Adipocyte (in vitro differentiated cells): ENCODE measurements at places on chromosomes 6 and 20.
A peak's percentile ranks its signal among the peaks of the same experiment; 100 is the strongest.

GRCh38 chr6:152189736-152190135 lies 382.3 kb downstream of the ESR1 start:
- peak; percentile 26 for DNase-seq

DNA sequence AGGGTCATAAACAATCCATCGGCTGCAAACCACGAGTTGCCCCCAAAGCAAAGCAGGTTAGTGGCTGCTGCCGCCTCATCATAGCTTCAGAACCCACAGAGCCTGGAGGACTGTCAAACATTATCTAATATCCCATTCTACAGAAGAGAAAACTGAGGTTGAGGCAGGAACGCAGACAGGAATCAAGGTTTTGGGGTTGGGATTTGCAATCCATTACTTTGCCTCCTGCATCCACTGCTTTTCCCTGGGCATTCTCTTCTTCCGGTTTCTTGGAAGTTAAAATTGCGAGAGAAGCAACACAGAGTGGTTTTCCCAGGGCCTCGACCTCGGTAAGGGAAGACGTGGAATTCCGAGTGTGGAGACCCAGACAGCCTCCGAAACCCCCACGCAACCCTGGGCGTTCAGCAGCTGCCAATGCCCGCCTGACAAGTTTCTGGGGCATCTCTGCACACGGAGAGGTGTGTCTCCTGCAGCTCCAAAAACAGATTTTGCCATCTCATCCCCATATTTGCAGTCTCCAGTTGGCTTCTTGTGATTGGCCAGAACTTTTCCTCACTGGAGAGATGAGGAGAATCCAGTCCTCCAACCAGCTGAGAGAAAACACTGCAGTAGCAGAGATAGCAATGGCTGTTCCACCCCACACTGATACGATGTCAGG lies 45.5 kb upstream of the SNAP25 start:
- DNase-seq, result no peak

- peak; percentile 66 for DNase-seq
These were observed 902 bp downstream of the SAMHD1 start for GRCh38 chr20:36950414-36951197.

DNA sequence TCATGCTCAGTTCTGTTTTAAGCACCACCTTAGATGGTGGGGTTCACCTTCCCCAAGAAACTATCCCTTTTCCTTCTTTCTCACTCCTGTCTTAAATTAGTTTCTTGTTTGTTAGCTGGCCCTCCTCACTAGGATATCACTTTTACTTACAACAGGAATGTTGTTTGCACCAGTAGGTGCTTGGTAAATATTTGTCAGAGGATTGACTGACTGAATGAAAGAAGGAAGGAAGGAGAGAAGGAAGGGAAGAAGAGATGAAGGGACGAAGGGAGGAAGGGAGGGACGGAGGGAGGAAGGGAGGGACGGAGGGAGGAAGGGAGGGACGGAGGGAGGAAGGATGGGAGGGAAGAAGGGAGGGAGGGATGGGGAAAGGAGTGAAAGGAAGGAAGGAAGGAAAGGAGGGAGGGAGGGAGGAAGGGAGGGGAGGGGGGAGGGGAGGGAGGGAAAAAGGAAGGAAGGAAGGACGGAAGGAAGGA lies 505 bp upstream of the KCNK15 start:
- DNase-seq, result no peak

DNA sequence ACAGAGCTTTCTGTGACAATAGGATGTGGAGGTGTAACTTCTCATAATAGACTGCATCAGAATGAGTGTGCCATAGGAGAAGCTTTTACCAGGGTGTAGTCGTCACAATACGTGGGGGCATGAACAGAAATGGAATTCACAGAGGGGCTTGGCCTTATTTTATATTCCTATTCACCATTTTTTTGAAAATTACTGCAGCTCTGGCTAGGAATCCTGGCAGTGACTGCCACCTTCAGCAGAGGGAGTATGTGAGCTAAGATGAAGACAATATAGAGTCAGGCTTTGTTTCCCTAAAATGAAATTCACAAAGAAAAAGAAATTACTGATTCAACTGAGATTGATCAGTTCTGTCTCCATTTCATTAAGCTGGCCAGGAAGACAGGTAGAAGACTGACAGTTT lies 13.9 kb downstream of the TOMM6 start:
- peak; percentile 62 for DNase-seq

DNA sequence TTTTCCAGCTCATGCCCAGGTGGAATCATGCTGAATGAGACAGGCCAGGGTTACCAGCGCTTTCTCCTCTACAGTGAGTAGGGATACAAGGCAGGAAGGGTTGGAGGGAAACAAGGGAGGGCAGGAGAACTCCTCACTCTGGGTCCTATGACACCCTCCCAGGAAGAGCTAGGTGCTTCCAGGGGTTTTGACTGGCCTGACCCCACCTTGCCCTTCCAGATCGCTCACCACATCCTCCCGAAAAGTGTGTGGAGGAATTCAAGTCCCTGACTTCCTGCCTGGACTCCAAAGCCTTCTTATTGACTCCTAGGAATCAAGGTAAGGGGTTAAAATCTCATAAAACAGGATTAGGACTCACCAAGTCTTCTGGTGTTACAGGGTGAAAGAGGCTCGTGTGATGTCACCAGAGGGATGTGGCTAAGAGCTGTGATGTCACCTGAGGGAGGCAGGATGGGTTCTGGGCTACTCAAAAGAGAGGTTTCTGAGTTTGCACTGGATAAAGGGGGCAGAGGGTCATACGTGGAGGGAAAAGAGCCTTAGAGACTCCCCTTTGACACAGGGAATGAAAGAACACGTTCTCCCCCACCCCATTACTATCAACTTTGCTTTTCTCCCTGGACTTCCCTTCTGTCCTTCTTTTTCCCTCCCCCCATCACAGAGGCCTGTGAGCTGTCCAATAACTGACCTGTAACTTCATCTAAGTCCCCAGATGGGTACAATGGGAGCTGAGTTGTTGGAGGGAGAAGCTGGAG lies 1.9 kb downstream of the APOM start:
- DNase-seq, result no peak

DNA sequence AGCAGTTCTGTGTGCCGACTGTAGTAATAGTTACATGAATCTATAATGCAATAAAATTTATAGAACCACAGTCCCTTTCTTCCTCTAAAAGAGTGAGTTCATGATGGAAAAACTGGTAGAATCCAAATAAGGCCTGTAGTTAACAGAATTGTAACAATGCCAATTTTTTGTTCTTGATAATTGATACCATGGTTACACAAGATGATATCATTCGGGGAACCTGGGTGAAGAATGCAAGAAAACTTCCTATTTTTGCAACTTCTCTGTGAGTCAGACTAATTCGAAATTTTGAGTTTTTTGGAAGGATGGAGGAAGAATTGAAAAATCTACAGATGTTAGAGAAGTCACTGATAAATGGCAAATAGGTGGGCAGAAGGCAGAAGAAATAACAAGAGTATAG lies 381.8 kb downstream of the CDKAL1 start:
- DNase-seq, result peak; percentile 69

- DNase-seq, result no peak
These were observed 16.1 kb upstream of the RBM38 start for GRCh38 chr20:57374931-57375651.

DNA sequence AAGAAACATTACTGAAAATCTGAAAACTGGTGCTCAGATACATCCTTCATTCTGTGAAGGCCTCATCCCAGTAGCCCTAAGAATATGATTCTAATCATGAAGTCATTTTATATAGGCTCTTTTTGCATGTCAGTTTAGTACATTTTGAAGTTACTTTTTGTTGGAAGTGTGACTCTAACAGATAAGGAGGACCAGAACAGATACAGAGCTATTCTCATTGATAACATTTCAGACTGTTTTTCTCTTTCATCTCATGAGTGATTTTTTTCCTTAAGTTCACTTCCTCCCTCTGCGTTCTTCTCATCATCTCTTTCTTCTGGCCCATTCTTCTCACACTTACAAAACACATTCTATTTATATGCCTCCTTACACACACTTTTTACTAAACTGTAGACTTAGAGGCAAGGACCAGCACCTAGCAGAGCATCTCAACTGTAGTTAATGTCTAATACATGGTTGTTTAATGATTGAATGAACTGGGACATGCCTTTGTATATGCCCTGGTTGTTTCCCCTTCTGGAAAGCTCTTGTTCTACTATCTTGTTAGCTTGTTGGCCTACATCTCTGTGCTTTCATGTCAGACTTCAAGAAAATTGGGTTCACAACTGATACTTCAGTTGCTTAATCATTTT lies 8.7 kb downstream of the CTNNBL1 start:
- DNase-seq, result no peak

DNA sequence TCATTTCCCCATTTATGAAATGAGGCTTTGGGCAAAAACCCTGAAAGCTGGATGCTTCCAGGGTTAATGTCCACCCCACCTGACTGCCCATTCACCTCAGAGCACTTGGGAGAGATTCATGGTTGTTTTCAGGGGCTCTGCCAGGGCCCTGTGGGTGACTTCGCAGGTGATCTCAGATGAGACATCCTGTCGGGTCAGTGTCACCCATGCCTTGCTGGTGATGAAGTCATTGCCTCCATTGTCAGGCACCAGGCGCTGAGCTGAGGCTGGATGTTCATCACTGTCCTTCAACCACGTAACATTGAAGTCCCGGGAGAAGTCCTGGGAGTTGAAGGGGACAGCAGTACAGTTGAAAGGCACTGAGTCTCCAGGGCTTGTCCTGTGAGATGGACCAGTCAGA lies 115.6 kb upstream of the SIRPA start:
- DNase-seq, result no peak

GRCh38 chr20:35146299-35146919 lies 727 bp downstream of the EDEM2 start:
- peak; percentile 44 for DNase-seq

DNA sequence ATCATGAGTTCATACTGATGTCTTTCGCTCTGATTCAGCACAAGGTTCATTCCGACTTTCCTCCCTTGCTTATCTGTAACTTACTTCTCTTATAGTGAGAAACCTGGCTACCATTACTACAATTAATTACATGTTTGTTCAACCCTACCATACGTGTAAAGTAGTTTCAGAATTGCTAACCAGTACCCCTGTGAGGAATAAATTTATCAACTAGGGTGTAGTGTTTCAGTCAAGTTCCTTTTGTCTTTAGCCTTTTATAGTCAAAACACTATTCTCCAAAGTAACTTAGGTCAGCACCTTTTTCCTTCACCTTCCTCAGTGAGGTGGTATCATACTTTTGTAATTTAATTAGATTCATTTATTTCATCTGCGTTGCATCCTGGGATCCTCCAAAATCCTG lies 64.9 kb downstream of the MAP3K4 start:
- no peak for DNase-seq

- no peak for DNase-seq
These were observed 89.4 kb downstream of the PDE10A start for GRCh38 chr6:165573671-165574070.

DNA sequence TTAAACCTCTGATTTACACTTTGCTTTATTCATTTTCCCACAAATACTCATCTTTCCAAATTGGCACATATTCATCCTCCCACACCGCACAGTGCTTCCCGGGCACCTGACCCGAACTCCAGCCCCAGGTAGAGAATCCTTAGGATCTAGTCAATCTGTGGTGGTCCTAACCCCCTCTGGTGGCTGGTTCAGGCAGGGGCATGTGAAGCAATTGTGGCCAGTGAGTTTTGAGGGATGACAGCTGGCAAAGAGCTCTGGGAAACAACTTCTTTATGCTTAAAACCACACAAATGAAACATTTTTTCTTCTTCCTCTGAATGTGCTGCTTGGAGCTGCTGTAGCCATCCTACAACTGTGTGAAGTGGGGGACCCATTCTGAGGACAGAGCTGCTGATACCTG lies 54.7 kb downstream of the ELOVL5 start:
- peak; percentile 43 for DNase-seq

- no peak for DNase-seq
These were observed 99.0 kb downstream of the CEBPB start for GRCh38 chr20:50289581-50289980.

- no peak for DNase-seq
These were observed 89.8 kb downstream of the BMP6 start for GRCh38 chr6:7815716-7816115.

DNA sequence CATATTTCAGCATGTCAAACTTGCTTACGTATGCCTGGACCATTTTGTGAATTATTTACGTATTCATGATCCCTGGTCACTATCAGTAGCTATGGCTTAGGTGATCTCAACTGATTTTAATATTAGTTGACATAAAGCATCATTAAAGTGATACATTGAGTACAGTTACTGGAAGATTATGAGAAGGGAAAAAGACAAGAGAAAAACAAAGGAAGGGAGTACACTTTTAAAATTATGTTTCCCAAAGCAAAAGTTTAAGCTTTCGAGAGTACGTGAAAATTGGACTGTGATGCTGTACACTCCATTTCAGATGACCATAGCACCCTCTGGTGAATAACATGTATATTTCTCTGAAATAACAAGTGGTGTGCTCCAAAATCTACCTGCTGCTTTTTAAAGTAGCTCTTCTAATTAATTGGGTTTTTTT lies 215.0 kb upstream of the HSF2 start:
- peak; percentile 81 for DNase-seq

- no peak for DNase-seq
These were observed 22.6 kb downstream of the VSTM2L start for GRCh38 chr20:37925265-37926165.

DNA sequence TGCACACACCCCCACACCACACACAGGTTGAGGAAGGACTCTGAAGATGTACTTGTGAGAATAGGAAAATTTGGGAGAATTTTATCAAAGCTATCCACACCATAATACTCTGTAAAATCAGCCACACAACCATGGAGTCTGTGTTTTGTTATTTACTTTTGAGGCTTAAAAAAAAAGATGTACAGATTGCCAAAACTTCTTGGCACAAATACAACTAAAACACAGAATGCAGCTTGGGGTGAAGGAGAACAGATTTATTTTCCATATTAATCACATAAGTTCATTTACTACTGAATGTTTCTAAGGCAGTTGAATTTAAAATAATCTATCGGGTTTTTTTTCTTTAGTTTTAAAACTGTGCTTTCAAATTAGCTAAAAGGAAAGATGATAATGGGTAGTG lies 32.8 kb upstream of the KCNQ5 start:
- DNase-seq, result peak; percentile 61

DNA sequence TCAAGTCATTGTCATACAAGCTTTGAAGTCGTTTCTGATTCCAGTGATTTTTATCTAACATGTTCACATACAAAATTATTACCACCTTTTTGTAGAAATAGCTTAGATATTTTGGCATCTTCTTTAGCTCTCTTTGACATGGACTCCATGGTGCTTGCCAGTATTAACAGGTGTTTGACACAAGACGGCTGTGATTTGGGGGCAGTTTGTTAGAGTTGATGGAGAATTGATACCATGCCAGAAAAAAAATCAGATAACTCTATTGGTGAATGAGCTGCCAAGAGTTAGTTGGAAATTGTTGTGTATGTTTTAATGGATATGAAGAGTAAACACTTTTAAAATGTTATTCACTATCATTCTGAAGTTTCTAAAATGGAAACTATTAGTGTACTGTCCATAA lies 146.6 kb upstream of the LAMP5 start:
- DNase-seq, result no peak

GRCh38 chr6:166179704-166180103 lies 12.1 kb upstream of the TBXT start:
- no peak for DNase-seq

DNA sequence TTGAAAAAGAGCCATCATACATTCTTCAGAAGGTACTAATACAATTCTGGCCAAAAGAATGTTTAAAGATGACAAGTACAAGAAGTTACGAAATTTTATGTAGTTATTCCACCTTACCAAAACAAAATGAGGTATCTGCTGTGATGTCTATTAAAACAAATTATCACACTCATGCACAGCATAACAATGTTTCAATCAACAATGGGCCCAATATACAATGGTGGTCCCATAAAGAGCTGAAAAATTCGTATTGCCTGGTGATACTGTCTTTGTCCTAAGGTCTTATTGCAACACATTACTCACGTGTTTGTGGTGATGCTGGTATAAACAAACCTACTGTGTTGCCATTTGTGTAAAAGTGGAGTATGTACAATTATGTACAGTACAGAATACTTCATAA lies 3.6 kb upstream of the NUP153 start:
- DNase-seq, result peak; percentile 60
